ENCODE measurements at places on chromosomes 13 and 19. TPM values are rescaled to one million over a fixed set of nuclear protein-coding genes. Genes with fewer than 3 reads are reported as not detected.

- DNase-seq, result no peak
Measured at GRCh38 chr13:79593121-79593520, 112.2 kb downstream of the NDFIP2 start.

DNA sequence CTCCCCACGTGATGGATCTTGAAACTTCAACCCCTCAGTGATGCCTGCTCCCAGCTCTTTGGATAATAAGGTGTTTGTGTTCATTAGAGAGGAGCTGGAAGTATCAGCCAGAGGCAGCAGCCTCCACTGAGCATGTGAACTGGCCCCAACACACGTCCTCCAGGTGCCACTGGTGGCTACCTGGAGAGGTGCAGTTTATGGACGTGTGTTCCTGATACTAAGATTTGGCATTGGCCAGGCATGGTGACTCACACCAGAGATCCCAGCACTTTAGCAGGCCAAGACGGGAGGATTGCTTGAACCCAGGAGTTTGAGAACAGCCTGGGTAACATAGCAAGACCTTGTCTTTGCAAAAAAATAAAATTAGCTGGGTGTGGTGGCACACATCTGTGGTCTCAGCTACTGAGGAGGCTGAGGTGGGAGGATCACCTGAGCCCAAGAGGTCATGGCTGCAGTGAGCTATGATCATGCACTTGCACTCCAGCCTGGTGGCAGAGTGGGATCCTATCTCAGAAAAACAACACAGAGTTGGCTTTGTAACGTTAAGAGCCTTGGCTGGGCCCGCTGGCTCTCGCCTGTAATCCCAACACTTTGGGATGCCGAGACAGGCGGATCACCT is 34.4 kb downstream of the SLC25A42 start:
- no peak for DNase-seq

DNA sequence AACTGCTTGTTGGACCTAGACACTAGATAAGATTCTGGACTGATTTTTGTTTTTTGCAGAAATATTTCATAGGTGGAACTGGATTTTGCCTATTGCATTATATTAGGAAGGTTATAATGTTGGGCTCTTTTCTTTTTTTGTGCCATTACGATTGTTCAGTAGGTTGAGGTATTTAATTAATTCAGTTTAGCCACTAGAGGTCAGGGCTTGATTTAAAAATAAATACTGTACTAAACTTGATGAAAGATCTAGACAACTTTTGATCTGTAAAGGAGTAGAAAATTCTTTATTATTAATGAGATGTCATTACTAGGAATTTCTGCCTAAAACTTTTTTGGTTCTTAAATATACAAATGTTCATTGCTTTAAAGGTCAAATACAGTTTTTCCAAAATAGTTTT is 15.2 kb upstream of the SUPT20H start:
- no peak for DNase-seq

DNA sequence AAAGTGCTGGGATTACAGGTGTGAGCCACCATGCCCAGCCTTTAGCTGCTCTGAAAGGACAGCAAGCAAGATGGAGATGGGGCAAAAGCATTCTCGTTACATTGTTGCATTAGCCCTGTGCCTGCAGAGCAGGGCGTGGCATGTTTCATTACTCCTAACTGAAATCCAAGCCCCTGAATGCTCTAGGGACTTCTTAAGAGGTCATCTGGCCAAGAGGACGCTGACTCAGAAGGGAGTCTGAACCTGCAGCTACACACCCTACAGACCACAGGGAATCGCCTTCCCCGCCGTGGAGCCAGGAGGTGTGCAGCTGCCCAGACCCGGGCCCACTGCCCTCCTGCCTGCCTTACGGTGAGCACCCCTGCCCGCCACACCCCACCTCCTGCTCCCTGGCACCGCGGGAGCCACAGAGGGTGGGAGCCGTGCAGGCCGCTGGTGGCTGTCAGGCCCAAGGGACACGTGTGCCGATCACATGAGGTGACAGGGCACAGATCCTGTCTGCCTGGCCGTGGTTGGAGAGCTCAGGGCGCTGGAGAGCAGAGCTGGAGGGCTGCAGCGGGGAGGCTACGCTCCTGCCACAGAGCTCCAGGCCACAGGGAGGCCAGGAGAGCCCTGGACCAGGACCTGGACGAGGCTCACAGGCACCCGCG is 27.2 kb downstream of the ADPRHL1 start:
- DNase-seq, result no peak

- DNase-seq, result no peak
Measured at GRCh38 chr19:58352760-58353671, at the start of gene A1BG. Gene A1BG (minus strand): TSS chr19:58353492. CDS start chr19:58353437, 55 bp downstream.

DNA sequence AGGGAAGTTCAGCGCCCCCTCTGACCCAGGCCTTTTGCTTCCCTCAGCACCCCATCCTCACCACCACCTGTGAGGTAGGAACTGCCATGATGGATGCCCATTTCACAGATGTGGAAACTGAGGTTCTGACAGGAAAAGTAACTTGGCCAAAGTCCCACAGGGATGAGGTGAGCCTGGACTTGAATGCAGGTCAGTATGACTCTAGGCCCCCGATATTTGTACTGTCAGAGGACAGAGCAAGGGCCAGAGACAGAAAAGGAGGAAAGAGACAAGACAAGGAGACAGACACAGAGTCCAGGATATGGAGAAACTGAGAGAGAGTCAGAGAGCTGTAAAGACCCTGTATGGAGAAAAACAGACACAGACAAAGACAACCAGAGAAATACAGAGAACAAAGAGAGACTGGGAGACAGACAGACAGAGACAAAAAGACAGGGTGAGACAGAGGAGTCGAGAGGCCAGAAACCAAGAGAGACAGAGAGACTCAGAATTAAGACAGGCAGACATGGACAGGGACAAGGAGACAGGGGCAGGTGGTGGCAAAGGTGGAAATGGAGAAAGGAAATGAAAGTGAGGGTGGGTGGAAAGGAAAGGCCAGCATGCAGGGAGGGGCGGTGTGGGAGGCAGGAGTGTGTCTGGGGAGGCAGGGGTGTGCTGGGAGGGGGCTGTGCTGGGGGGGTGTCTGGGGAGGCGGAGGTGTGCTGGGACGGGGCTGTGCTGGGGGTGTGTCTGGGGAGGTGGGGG is 5.0 kb downstream of the ERFL start:
- no peak for DNase-seq

- DNase-seq, result no peak
Measured at GRCh38 chr19:3810708-3811355, 24.7 kb upstream of the MATK start.

DNA sequence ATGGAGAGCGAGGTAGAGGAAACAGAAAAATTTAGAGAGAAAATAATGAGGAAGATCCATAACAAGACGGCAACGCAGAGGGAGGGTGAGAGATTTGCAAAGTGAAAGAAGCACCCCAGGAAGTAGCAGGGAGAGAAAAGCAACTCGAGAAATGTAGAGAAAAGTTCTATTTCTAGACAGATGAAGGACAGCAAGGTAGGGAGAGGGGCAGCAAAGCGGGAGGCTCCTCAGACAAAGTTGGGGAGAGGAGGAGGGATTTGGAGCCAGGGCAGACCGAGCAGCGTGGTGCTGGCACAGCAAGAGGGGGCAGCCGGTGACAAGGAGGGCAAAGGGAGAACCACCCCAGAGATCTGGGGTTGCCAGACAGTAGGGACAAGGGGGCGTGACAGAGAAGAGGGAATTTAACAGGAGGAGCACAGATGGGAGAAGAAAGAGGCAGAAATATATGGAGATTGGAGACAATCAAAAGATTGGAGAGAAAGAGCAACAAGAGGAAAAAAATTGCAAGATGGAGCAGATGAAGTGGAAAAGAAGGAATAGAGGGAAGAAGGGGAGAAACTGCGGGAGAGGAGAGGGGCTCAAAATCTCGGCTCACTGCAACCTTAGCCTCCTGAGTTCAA is 989 bp downstream of the ZNF766 start:
- DNase-seq, result no peak

GRCh38 chr13:21124852-21125251 is 51.5 kb downstream of the SKA3 start:
- no peak for DNase-seq

The GGN gene
- polyA plus RNA-seq, result 0.27 TPM

The CYP4F11 gene
- not detected for polyA plus RNA-seq

The ZNF763 gene
- 3.0 TPM for polyA plus RNA-seq

Data from AG04450 (cell line).